ENCODE measurements at places on chromosomes 6 and 20.

- DNase-seq = no peak
These were observed 2.5 kb downstream of the CCDC167 start for GRCh38 chr6:37496951-37497885.

DNA sequence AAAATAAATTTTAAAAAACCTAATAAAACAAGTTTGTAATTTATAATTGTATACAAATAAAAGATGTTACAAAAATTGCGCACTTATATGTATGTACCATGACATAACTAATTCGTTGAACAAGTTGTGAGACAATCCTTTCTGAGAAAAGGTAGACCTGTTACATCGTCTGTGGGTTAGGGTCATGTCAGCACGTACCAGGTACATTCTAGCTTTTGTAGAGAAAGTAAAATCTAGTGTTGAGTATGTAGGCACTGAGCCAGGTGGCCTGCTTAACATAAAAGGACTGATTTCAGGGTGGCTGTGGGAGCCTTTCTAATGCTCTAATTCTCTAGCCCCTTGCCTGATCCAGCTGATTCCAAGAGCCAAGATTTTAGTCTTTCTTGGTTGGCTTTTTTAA is 10.4 kb downstream of the RPL7L1 start:
- no peak for DNase-seq

DNA sequence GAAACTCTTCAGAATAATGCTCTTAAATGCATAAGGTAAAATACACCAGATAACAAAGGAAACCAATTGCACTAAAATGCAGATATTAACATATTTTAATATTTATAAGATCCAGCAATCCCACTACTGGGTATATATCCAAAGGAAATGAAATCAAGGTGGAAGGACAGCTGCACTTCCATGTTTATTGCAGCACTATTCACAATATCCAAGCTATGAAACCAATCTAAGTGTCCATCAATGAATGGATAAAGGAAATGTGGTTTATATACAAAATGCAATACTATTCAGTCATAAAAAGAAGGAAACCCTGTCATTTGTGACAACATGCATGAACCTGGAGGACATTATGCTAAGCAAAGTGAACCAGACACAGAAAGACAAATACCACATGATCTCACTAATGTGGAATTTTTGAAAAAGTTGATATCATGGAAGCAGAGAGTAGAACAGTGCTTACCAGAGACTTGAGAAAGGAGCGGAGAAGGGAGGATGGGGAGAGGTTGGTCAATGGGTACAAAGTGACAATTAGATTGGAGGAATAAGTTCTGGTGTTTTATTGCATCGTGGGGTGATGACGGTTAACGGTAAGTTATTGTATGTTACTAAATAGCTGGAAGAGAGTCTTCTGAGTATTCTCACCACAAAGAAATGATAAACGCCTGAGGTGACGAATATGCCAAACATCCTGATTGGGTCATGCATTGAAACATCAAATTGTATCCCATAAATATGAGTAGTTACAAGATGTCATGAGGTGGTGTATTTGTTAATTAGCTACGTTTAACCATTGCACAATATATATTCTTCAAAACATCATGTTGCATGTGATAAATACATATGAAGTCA is 37.9 kb upstream of the RNF24 start:
- no peak for DNase-seq

DNA sequence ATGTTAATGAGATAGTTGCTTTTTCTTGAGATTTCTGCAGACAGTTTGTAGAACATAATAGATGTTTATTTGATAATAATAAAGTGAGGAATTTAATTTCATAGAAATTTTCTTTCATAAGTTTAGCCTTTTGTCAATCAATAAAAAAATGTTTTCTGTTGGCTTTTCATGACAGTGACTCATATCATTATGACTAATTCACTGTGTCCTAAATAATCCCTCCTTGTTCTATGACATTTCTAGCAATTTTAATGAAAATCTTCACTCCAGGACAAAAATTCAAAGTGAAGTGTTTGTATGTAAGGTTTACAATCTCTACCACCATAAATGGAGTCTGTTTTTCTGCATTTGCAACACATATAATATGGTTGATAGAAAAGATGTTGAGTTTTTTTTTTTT is 109.9 kb downstream of the UTRN start:
- DNase-seq = no peak

Measured in activated CD4-positive, alpha-beta T cell treated with anti-CD3 and anti-CD28 coated beads, Interleukin-2, amount 50 U/mL, for 48 hours (primary cell).